ENCODE measurements at places on chromosomes 2 and 18. TPM values are rescaled to one million over a fixed set of nuclear protein-coding genes. Genes with fewer than 3 reads are reported as not detected.

Gene PROKR1
- not detected for total RNA-seq

Gene PSMA8
- not detected for total RNA-seq

Gene GATA6
- total RNA-seq, result 10.0 TPM

Gene EML6
- total RNA-seq, result 1.3 TPM

Gene EMX1
- not detected for total RNA-seq

Gene CENPO
- 9.1 TPM for total RNA-seq

Gene LRRTM1
- not detected for total RNA-seq

Gene ANKRD30BL
- not detected for total RNA-seq

Gene ASB18
- not detected for total RNA-seq

Gene HS6ST1
- 26.7 TPM for total RNA-seq

Gene TNS1
- 44.4 TPM for total RNA-seq

Gene TEKT4
- total RNA-seq, result not detected

Gene RNF125
- total RNA-seq, result 0.33 TPM

Gene KCNF1
- 2.6 TPM for total RNA-seq

Gene PID1
- total RNA-seq, result 8.2 TPM

Data from fibroblast of lung (primary cell).